ENCODE measurements at places on chromosomes 2 and 18.

DNA sequence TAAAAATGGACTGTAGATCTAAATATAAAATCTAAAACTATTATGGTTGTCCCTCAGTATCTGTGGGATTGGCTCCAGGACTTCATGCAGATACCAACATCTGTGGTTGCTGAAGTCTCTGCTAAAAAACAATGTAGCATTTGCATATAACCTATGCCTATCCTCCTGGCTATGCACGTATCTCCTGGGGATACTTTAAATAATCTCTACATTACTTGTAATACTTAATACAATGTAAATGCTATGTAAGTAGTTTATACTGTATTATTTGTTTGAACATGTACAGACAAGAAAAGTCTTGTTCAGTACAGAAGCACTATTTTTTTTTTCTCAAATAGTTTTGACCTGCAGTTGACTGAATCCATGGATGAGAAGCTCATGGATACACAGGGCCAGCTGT lies 134.9 kb downstream of the ZAP70 start:
- DNase-seq: no peak

DNA sequence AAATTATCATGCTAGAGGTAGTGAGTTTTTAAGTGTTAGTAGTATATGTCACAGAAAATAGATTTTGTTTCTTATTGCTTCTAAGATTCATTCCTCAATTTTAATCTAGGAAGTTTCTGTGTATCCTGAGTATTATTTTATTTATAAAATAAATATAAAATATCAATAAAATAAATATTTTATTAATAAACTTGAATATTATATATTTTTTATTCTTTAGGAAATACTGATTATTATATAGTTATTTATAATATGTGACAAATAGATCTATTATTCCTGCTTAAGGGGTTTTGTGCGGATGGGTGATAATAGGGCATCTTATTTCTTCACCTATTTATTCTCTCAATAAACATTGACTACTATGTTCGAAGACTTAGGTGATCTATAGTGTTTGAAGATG lies 191.0 kb downstream of the ZNF407 start:
- DNase-seq: no peak

- no peak for DNase-seq
These were observed 153.6 kb downstream of the ALK start for GRCh38 chr2:29767606-29768335.

DNA sequence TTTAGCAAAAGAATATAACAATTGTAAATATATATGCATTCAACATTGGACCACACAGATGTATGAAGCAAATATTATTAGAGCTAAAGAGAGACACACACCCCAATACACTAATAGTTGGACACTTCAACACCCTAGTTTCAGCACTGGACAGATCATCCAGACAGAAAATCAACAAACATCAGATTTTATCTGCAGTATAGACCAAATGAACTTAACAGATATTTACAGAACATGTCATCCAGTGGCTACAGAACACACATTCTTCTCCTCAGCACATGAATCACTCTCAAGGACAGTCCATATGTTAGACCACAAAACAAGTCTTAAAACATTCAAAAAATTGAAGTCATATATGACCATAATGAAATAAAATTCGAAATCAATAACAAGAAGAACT lies 22.1 kb upstream of the EVA1A start:
- DNase-seq: no peak

- peak; percentile 96 for DNase-seq
These were observed 75.8 kb downstream of the SDC1 start for GRCh38 chr2:20148923-20149702.

DNA sequence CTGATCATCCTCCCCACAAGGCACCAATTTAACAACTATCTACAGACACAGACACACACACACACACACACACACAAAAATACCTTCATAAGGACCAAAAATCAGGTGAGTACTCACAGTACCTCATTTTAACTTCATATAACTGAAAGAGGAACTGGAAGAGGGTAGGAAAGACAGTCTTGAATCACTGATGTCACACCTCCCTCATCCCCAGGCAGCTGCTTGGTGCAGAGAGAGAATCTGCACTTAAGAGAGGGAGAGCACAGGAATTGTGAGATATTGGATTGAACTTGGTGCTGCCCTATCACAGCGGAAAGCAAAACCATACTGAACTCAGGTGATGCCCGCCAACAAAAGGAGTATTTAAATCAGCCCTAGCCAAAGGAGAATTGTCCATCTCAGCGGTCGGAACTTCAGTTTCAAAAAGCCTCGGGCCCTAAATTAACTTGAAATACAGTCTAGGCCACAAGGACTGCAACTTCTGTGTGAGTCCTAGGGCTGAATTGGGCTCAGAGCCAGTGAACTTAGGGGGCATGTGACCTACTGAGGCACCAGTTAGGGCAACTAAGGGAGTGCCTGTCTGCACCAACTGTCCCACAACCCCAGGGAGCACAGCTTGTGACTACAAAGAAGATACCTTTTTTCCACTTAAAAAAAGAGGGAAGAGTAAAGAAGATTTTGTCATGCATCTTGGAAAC lies 211.1 kb downstream of the LRATD1 start:
- no peak for DNase-seq

DNA sequence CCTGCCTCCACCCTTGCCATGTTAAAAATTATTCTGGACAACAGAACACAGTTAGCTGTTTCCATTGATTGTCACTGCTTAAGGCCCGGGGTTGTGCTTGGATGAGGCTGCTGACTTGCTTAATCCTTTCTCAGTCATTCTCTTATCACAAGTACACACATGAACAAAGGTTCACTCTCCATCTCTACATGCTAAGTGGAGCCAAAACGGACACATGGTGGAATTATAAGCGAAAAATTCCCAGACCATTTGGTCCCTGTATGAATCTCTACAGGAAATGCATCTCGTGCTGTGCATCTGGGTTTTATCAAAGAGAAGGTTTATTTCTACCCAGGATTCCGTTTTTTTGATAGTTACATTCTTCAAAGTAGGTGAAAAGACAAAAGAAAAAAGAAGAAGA lies 177.5 kb upstream of the ETAA1 start:
- DNase-seq: no peak

GRCh38 chr2:222561817-222562645 lies 93.9 kb downstream of the FARSB start:
- DNase-seq: peak; percentile 51

DNA sequence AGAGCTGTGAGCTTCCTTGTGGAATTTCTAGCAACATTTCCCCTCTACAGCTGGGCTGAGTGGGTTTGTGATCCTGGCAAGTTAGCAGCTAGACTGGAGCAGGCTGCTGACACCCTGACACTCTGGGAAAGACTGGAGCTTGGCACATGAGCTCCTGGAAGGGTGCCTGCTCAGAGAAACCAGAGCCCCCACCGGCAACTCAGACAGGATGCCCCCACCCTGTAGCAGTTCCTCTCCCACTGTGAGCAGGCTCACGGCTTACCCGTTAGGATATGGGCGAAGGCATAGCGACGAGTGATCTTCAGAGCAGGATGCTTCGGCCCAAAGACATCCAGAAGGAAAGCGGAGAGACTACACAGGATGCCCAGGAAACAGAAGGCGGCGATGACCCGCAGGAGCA lies 11.2 kb downstream of the TMEM127 start:
- no peak for DNase-seq

DNA sequence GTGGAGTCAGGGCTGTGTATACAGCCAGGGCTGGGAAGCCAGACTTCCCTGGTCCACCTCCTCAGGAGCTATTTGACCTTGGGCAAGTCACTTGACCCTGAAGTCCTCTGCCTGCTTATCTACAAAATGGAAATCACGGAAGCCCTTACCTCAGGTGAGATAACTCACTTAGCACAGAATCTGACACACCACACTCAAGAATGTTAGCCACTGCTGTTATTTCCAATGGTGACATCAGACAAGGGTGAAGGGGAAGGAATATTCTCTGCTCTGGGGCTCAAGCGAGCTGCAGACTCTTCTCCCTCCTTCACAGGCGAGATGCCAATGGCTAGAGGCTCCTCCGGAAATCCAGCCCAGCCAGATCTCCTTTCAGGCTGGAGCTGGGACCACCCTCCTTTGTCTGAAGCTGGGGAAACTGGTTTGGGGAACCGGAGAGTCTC lies 189.6 kb downstream of the HAUS1 start:
- no peak for DNase-seq

DNA sequence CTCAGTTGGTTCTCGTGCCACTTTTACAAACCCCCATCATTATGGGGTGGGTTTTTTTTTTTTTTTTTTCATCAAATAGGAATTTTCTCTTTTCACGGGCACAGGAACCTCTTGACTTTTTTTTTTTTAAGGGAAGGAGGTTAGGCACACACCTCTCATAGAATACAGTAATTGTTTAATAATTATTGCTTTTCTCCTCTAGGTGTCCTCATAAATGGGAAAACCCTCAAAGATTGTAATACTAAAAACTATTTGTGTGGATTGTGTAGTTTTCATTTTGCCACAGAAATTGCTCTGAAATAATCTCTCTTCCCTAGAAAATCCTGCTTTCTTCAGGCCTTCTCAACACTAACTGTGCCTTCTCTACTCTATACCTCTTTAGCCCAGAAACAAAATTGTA lies 147.3 kb downstream of the GREB1L start:
- DNase-seq: no peak

GRCh38 chr2:134220344-134220974 lies 33.4 kb upstream of the MGAT5 start:
- DNase-seq: no peak

- DNase-seq: peak; percentile 79
These were observed 2.1 kb downstream of the TMEM247 start for GRCh38 chr2:46481198-46482193.

- DNase-seq: no peak
These were observed 376.6 kb downstream of the EIPR1 start for GRCh38 chr2:3000968-3001367.

DNA sequence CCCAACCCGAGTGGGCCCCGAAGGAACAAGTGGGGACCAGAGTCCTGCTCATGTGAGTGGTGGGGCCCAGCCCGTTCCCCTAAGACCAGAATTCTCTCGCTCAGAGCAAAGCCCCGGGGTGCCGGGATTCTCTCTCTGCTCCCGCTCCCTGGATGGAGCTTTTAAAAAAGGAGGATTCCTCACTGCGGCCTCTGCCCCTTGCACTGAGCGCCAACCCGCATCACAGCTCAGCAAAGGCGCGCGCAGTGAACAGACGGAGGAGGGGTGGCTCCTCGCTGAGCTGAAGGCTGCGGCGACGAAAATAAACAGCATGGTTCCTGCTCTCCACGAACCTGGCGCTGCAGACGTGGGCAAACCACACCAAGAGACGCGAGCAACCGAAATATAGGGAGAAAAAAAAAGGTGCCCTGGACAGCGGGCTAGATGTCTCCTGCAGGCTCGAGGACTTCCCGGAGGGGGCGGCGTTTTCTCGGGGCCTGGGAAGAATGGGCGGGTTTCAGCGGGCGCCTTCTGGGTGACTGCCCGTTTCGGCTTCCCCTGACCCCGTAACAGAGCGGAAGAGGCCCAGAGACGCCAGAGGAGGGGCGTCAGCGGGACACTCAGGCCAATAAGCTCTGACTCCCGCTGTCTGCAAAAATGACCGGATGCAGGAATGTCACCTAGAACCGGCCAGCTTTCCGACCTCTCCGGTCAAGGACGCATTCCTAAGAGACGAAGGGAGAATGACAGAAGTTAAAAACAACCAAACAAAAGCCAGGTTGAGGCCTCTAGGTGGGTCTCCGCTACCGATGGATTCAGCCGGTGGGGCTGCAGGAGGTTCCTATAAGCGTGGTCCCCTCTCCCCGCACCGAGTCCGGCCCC lies 819 bp upstream of the KLF11 start:
- DNase-seq: no peak

- DNase-seq: no peak
These were observed 67.8 kb upstream of the ARL4C start for GRCh38 chr2:234564699-234565098.

- no peak for DNase-seq
These were observed 20.7 kb upstream of the GYPC start for GRCh38 chr2:126635281-126635680.

DNA sequence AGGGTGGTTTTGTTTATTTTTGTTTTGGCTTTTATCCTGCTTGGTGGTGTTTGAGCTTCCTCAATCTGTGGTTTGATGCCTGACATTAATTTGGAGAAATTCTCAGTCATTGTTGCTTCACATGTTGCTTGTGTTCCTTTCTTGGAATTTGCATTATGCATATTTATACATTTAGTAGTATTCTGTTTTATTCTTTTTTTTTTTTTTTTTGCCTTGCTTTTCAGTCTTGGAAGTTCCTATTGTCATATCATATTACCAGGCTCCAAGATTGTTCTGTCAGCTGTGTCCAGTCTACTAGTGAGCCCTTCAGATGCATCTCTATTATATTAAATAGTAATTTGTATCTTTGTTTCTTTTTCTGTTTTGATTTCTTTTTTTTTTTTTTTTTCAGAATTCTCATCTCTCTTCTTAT lies 77.0 kb downstream of the EPC2 start:
- DNase-seq: no peak

DNA sequence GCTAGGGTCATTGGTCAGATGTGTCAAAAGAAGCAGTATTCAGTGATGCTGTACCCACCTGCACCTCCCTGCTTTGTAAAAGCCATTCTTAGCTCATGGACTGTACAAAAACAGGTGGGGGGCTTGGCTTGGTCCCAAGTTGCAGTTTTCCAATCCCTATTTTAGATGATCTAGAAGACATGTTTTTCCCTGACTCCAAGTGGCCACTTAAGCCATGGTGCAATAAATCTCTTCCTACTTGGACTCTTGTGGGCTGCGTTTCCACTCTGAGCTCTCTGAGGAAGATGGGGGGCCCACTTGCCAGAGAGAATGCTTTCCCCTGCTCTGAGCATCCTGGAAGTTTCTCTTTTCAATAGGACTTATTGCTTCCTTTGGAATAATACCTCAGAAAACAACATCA lies 57.0 kb upstream of the SPP2 start:
- DNase-seq: no peak

- no peak for DNase-seq
These were observed 21.6 kb downstream of the SESTD1 start for GRCh38 chr2:179243046-179243445.

DNA sequence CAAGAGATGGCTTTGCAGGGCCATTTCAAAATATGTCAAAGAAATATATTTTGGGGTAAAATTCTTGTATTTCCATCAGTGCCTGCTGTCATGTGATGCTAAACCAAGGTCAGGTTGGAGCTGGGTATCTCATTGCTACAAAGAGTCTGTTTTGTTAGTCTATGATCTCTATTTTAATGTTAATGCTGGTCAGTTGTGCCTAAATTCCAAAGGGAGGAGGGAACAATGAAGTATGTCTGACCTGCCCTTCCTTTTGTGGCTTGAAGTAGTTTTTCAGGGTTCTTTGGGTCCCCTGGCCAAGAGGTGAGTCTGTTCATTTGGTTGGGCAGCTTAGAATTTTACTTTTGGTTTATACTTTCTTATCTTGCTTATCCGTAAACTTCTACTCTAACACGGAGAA lies 61.6 kb upstream of the DYNAP start:
- no peak for DNase-seq

Measured in HT1080 (cell line).